ENCODE measurements at places on chromosomes 5 and 9.

GRCh38 chr9:93962561-93963440 is 7.6 kb upstream of the BARX1 start:
- DNase-seq = peak; percentile 97

DNA sequence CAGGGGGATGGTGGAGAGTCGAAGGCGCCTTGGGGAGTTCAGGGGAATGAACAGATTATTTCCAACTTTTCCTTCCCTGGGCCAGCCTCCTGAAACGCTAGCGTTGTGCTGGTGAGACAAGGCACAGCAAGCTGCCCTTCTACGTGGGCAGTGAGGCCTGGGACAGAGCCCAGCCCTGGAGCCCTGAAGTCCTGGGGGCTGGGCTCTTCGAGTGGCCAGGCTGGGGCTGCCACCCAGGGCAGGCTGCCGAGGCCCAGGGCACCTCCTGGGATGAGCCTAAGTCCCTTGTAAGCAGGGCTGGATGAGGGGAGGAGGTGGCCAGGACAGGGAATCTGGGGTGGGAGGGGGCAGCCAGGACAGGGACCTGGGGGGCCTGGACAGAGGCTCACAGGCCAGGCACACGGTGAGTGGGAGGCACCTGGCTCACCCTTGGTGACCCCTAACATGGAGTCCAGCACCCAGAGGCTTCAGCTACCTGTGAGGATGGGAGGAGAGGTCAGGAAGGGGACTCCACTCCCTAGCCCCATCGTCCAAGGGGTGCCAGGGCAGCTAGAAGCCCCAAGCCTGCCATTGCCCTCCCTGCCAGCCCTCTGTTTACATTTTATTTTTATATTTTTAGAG is 1.3 kb upstream of the LCN12 start:
- DNase-seq = no peak

- no peak for DNase-seq
Observed at GRCh38 chr5:149135536-149136201, 5.6 kb upstream of the ABLIM3 start.

DNA sequence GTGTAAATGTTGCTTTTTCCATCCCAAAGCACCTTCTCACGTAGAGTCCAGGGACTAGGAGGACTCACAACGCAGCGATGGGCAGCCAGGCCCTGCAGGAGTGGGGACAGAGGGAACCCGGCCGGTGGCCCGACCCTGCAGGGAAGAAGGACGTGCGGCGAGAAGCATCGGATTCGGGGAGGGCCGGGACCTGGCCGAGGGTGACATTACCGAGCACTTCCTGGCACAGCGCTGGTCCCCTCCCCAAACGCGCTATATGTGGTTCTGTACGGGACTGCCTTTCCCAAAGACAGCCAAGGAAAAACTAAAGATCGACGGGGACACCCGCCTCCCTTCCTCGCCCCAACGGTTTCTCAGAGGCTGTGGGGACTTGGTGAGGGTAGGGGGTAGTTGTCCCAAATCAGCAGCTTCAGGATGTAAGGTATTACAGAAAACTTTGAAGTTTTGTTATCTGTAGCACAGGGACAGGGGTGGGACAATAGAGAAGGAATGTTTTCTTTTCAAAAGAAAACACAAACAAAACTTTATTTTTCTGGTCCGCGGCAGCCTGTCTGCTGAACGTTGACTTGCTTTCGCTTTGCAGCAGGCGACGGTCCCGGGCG is 887 bp upstream of the MAP3K1 start:
- DNase-seq = no peak

DNA sequence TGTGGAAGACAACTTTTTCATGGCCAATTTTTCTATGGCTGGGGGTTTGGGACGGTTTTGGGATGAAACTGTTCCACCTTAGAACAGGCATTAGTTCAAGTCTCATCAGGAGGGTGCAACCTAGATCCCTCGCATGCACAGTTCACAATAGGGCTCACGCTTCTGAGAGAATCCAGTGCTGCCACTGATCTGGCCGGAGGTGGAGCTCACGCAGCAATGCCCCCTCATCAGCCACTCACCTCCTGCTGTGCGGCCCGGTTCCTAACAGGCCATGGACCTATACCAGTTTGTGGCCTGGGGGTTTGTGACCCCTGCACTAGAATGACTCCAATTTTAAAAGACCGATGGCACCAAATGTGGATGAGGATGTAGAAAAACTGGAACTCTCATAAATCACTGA is 127.2 kb upstream of the IER5L start:
- DNase-seq = no peak

DNA sequence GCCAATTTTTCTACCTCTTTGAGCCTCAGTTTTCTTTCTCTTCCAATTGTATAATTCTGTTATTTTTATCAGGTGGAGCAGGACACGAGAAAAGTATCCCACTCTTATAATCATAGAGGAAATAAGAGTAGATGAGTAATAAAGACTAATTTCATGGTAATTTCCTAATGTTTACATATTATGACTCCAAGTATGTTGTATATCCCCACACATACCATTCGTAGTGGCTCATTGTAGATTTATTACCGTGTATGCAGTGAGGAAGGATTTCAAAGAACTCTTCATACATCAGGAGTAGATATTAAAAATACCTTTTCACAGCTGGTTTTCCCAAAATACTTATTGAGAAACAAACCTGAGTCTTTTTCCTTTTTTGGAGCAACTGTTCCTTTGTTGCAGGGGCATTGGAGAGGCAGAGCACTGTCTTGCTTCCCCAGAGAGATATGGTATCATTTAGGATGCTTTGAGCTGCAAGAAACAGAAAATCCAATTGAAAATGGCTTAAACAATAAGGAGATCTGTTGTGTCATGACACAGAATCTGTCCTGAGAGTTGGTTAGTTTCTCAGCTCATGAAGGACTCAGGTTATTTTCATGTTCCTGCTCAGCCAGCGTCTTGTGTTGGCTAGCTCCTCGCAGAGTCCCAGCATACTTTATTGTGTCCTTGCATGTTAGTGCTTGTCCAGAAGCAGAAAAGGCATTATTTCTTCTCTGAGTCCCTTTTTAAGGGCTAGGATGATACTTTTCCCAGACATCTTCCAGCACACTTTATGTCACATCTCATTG is 291.2 kb downstream of the ARHGAP26 start:
- DNase-seq = peak; percentile 16

DNA sequence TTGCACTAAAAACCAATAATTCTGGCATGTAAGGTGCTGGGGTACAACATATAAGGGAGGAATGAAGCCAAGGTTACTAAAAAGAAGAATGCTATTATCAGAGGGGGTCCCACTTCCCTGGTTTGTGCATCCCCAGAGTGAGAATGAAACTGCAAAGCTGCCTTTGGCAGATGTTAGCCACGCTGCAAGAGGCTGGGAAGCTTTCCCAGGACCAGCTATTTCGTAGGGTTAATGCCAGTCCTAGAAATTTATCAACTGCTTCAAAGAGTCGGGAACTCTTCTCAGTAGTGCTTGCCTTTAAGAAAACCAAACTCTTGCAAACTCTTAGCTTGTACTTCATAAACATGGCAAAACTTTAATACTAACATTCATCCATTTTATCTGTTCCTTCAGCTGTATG is 87.5 kb upstream of the NR5A1 start:
- DNase-seq = peak; percentile 43

- DNase-seq = no peak
Observed at GRCh38 chr5:140147460-140147859, 21.7 kb downstream of the IGIP start.

GRCh38 chr5:159581502-159582249 is 251.4 kb upstream of the IL12B start:
- peak; percentile 20 for DNase-seq

GRCh38 chr5:115735108-115735998 is 81.1 kb downstream of the CDO1 start:
- peak; percentile 41 for DNase-seq

DNA sequence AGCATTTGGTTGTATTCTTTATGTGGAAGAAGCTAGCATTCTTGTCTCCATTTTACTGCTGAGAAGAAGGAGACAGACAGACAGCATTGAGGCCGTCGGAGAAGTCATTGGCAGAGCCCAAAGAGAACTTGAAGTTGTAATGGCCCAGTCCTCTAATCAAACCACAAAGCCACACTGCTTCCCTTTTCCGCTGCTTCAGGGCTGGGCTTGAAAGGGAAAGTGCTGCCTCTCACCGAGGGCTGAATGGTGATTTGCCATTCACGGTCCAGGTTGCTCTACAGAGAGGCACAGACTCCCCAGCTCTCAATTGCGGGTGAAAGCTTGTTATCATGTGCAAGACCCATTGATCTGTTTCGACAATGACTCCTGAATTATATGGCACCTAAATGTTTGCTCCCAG is 25.6 kb upstream of the POU4F3 start:
- DNase-seq = no peak

Data from eye (tissue), 1 donor.